Spleen (tissue), 13 donors: ENCODE measurements at places on chromosomes 6 and 20. TPM values are rescaled to one million over a fixed set of nuclear protein-coding genes. Genes with fewer than 3 reads are reported as not detected.

DNA sequence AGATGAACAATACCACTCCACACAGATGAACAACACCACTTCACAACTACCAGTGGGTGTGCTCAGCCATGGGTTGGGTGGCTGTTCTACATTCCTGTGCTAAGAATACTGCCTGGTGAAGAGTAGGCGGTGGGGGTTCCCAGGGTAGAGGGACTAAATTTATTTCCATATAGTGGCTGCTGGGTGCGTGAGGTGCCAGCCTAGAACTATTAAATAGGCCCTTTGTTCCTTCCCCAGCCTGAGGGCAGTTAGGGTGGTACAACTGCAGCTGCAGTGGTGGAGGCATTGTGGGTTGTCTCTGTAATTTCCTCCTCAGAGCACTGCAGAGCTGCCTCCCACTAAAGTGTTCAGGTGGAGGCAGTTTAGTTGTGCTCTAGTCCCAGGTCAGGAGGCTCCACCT, 618.4 kb downstream of the MMUT start:
- no peak for DNase-seq

Gene LBP
- total RNA-seq: not detected

Gene MMP24OS
- 55.1 TPM for total RNA-seq

- DNase-seq: no peak
Measured at GRCh38 chr6:47690214-47690613, 8.2 kb upstream of the ADGRF4 start.

GRCh38 chr20:38114353-38114791, 50.7 kb downstream of the TGM2 start:
- no peak for DNase-seq

GRCh38 chr6:112935402-112936078, 588.4 kb downstream of the RFPL4B start:
- no peak for DNase-seq

DNA sequence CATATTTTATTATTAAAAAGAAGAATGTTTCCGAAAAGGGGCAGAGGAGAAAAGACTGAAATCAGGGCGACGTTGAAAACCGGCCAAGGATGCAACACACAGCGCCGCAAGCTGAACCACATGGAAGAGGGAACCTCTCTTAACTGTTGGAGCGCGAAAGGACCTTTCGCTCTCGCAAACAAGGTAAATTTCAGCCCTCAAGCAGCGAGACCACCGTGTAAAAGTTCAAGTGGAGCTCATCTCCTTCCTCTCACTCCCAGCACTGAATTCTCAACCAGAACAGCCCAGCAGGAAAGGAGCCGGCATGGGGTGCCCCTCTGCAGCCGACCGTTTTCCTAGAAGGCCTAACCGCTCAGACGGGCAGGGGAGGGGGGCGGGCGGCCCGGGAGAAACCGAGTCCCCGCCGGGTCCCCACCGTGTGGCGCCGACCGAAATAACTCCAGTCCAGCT, 621 bp downstream of the GPR63 start:
- DNase-seq: no peak

Gene HLA-A
- total RNA-seq: 1,154 TPM

DNA sequence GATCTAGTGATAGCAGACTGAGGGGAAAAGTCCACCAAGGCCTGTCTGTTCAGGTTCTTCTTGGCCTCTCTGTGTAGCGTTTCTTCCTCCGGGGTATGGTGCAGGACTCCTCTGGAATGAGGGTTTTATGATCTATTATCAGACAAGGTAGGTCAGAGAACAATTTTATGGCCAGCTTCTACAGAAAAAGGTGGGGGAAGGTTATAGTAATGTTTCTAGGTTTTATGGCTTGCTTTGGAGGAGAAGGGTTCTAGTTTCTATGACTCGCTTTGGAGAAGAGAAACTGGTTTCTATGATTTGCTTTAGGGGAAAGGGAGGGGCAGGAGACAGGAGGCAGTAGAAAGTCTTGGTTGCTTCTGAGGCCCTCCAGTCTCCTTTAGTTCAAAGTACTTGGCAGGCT, 144.8 kb upstream of the LAMA2 start:
- DNase-seq: no peak

Gene LRRC73
- total RNA-seq: 0.60 TPM

Gene SMIM13
- total RNA-seq: 6.2 TPM
